Activated CD4-positive, alpha-beta T cell treated with anti-CD3 and anti-CD28 coated beads, Interleukin-10, Interleukin-2, amounts not matched to agents 100 ng/mL and 50 ng/mL, durations not matched to agents 16 hours and 8 hours (primary cell): ENCODE measurements at places on chromosomes 1 and 21.

DNA sequence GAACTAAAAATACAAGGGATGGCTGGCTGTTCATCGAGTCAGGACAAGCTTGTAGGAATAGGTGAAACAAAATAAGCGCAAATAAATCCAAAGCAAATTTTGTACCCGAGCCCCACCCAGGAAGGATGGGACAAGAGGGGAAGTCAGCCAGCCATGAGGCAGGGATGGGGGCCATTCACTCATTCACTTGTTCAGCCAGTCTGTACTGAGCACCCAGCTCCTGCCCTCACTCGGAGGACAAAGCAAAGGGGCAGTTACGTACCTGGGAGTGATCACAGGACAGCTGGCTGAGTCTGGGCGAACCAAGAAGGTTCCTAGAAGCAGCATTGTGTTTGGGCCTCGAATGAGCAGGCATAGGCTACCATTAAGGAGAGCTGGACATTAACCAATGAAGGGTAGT lies 94.0 kb upstream of the VAMP3 start:
- no peak for DNase-seq

DNA sequence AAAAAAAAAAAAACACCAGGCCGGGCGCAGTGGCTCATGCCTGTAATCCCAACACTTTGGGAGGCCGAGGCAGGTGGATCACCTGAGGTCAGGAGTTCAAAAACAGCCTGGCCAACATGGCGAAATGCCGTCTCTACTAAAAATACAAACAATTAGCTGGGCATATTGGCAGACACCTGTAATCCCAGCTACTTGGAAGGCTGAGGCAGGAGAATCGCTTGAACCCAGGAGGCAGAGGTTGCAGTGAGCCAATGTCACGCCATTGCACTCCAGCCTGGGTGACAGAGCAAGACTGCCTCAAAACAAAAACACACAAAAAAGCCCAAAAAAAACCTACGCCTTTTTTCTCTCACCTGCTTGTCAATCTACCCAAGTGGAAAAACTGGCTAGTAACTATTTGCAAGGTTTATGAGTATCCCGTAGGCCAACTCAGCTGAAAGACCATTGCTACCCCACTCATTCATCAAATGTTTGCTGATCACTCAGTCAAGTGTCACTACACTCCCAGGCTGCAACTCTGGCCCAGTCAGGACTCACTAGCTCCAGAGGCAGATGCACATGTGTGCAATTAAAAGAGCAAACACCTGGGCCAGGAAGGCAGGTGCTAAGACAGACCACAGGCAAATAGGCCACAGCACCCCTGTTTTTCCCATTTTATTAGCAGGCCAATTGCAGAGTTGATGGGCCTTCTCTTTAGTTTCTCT lies 2.0 kb downstream of the CSRP1 start:
- DNase-seq: no peak

GRCh38 chr1:155322571-155322952 lies 1.9 kb downstream of the RUSC1 start:
- DNase-seq: peak; percentile 16

DNA sequence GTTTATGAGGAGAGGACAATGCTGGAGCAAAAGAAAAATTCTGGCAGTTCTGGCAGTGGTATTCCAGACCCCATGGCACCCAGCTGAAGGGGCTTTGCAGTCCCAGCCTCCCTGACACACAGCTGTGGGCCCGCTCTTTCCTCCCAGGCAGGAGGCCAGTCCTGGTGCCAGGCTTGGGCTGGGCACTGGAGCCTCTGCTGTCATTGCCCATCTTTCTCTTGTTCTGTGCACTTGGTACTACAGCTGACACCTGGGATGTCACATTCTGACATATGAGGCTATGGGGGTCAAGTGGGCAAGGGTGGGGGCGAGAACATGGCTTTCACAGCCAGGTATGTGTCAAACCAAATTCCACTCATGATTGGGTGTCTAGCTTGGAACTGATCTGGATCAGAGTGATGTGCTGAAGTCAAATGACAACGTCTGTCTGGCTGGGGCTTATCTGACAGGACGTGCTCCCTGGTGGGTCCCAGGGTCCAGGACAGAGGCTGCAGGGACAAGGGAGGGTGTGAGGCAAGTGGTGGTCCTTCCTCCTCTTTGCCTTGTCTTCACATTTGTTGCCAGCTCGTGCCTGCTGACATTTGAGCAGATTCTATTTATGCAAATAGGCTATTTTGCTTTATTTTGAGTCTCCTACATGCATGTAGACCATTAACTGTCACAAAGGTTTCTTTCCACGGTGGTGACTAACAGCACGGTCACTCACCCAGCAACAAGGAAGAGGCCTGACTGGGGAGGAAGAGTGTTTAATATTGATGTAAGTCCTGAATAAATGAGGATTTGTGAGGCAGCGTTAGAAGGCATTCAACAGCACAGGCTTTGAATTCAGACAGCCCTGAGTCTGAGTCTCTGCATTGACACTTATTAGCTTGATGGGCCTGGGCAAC lies 336.3 kb downstream of the PBX1 start:
- no peak for DNase-seq

- no peak for DNase-seq
Observed at GRCh38 chr1:4323309-4323708, 331.1 kb upstream of the AJAP1 start.

- DNase-seq: no peak
Observed at GRCh38 chr1:88357729-88358128, 326.3 kb upstream of the PKN2 start.

- peak; percentile 26 for DNase-seq
Observed at GRCh38 chr1:235567812-235568503, 63.7 kb upstream of the B3GALNT2 start.

- no peak for DNase-seq
Observed at GRCh38 chr1:175435392-175435791, 242.8 kb upstream of the KIAA0040 start.

- DNase-seq: no peak
Observed at GRCh38 chr1:153577624-153578051, 12.0 kb upstream of the S100A2 start.

DNA sequence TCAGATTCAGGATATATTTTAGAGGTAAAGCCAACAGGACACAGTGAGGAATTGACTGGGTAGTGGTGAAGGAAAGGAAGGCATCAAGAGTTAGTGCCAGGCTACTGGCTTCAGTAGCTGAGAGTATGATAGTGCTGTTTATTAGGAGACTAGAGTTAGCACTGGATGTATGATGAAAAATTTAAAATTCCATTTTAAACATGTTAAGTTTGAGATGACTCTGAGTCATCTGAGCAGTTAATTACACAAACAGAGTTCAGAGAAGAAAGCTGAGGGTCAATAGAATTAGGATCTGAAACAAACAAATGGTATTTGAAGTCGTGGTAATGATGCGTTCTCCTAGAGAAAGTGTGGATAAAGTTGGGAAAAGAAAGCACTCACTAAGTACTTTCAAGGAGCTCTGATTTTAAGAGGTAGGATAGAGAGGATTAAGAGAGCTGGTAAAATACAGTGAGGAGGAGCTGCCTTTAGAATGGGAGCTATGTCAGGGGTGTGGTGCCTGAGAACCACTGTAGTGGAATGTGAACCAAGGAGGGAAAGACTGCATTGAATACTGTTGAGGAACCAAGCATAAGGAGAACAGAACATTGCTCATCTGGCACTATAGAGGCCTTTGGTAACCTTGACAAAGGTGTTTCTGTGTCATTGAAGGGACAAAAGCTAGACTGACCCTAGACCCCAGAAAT lies 21.7 kb upstream of the SHCBP1L start:
- no peak for DNase-seq

- DNase-seq: no peak
Observed at GRCh38 chr1:240567066-240567465, 44.9 kb downstream of the GREM2 start.

DNA sequence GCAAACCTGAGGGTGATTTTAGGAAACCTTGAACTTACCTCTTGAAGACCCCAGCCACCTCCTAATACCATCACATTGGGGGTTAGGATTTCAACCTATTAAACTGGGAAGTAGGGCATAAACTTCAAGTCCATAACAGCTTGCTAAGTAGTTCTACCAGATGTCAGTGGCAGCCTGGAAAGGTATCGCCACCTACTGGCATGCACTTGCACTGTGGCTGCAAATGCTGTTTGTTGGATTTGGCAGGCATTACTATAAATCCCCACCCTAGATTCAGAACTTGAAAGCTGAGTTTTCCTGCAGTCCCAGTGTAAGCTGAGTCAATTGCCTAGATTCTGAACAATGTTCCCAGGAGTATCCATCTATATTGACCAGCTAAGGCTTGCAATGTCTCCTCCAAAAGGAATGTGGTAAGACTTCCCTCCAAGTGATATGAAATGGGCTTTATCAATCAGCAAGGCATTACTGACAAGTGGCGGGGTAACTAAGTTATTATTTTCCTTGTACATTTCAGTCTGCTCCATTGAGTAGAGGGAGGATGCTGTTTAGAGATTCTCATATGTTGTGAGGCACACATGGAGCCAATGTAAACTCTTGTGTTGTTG lies 474.5 kb downstream of the PTPRC start:
- DNase-seq: peak; percentile 76

DNA sequence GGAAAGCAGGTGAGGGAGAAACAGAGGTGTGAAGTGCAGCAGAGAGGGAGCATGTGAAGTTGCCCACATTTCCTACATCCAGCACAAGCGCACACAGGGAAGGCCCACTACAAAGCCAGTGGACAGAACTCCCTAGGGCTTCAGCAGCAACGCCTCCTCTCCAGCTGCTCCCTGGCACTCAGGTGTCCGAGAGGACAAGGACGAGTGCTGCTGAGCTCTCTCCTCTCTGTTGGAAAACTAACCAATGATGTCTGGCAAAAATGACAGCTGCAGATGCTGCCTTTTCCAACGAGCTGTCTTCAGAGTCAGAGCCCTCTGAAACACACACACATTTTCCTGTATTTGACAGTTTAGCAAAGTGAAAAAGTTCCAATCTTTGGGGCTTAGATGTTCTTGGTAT lies 86.8 kb downstream of the HSF2BP start:
- DNase-seq: no peak

- no peak for DNase-seq
Observed at GRCh38 chr1:118993700-118994026, 5.5 kb upstream of the TBX15 start.

DNA sequence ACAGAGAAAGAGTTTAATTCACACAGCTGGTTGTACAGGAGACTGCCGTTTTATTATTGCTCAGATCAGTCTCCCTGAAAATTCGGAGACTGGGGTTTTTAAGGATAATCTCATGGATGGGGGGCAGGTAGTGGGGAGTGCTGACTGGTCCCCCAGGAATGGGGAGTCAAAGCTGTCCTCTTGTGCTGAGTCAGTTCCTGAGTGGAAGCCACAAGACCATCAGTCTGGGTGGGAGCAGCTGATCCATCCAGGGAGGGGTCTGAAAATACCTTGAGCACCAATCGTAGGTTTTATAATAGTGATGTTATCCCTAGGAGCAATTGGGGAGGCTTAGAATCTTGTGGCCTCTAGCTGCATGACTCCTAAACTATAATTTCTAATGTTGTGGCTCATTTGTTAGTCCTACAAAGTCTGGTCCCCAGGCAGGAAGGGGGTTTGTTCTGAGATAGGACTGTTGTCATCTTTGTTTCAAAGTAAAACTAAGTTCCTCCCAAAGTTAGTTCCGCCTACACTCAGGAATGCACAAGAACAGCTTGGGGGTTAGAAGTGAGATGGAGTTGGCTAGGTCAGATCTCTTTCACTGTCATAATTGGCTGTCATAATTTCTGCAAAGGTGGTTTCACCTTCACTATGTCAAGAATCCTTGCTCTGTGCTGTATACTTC lies 50.3 kb downstream of the TRAF5 start:
- no peak for DNase-seq

- DNase-seq: no peak
Observed at GRCh38 chr1:55669293-55669692, 454.1 kb upstream of the USP24 start.

DNA sequence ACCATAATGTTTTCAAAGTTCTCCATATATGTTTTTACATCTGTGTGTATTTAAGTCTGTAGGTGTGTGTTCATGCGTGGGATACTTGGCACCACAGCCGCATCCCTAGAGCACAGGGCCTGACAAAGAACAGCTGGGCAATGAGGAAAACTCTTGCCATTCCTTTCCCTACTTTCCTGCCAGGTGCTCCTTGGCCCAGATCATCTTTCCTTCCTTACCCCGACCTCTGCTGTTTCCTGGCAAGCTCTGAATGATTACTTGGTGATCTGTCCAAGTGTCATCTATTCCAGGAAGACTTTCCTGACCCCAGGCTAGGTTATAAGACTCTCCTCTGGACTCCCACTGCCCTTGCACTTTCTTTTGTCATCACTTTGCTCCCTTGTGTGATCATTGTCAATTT lies 123.6 kb downstream of the ELAVL4 start:
- DNase-seq: no peak

DNA sequence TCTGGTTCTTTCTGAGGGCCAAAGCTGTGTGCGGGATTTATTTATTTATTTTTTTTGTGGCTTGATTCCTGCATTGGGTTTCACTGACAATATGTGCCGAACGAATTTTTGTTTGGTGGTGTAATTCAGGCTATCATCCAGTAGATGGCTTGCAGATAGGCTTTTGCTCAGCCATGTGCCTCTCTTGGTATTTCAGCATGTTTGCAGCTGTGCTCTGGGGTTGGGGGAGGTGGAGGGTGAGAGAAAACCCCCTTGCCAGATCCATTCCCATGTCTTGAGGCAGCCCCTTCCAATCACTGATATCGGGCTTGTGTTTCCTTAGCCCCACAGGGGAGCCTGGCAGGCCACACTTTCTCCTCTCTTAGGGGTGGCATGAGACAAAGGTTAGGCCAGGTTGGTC lies 302.4 kb downstream of the PTGER3 start:
- no peak for DNase-seq

DNA sequence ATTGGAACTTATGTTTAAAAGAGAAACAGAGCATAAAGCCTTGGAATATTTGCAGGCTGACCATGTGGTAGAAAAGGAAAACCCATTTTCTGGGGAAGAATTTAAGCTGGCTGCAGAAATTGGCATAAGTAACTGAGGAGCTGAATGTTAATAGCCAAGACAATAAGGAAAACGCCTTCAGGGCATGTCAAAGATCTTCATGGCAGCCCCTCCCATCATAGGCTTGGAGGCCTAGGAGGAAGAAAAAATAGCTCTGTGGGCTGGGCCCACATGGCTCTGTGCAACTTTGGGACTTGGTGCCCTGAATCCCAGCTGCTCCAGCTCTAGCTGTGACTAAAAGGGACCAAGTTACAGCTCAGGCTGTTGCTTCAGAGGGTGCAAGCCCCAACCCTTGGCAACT lies 51.5 kb downstream of the CTH start:
- no peak for DNase-seq

GRCh38 chr1:103525114-103525606 lies 339 bp upstream of the RNPC3 start:
- DNase-seq: no peak

DNA sequence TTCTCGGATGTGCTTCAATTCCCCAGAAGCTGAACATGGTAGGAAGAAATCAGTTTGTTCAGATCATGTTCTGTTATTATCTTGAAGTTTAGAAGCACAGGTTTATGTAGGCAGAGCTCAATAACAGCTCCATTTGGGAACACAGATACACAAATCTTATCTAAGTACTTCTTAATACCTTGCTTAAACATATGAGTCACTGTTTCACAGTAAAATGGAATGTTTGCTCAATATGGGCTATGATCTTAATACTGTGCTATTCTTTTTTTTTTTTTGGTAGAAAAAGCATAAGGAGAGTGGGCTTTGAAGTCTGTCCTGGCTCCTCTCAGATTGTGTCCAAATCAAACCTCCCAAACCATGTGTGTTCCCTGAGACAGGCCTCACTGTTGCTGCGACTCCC lies 13.4 kb downstream of the PROK1 start:
- DNase-seq: no peak
